ENCODE measurements at places on chromosomes 1 and 21. TPM values are rescaled to one million over a fixed set of nuclear protein-coding genes. Genes with fewer than 3 reads are reported as not detected.

- no peak for DNase-seq
Observed at GRCh38 chr21:46173573-46173972, 10.7 kb downstream of the SPATC1L start.

S100A7A gene
- total RNA-seq: not detected

GRCh38 chr1:25744140-25744581 is 55.8 kb upstream of the SELENON start:
- DNase-seq: peak; percentile 76

- peak; percentile 80 for DNase-seq
Observed at GRCh38 chr1:28091043-28091781, 2.8 kb upstream of the EYA3 start.

- DNase-seq: no peak
Observed at GRCh38 chr1:85220756-85221201, 20.0 kb upstream of the SYDE2 start.

PTGFR gene
- 0.03 TPM for total RNA-seq

- DNase-seq: peak; percentile 83
Observed at GRCh38 chr1:32400876-32401631, 6.8 kb upstream of the BSDC1 start.

GRCh38 chr1:161914595-161914994 is 109.1 kb downstream of the OLFML2B start:
- DNase-seq: no peak

- peak; percentile 50 for DNase-seq
Observed at GRCh38 chr1:219882096-219882495, 46.3 kb downstream of the SLC30A10 start.

GRCh38 chr1:35488336-35488735 is 68.9 kb downstream of the KIAA0319L start:
- DNase-seq: no peak

DNA sequence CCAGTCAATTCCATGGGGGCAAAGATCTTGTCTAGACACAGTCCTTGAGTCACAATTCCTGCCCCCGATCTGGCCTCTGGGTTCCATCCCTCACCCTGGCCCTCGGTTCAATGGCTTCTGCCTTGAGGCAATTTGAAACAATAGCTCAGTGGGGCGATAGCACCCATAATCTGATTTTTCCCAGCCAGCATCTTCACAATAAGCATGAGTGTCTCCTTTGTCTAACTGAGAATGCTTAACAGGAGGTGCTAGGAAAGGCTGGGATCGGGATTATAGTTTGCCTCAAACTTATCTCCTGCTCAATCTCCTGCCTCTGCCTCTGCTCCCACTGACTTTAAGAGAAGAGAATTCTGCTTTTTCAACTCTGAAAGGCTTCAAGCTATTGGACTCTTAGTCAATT is 293.9 kb upstream of the PROX1 start:
- no peak for DNase-seq

GRCh38 chr1:183027791-183028190 is 4.6 kb downstream of the LAMC1 start:
- no peak for DNase-seq

GRCh38 chr1:41882486-41882885 is 36.2 kb downstream of the HIVEP3 start:
- peak; percentile 87 for DNase-seq

All from SK-MEL-5 (cell line).